ENCODE measurements at places on chromosomes 7 and 10.

DNA sequence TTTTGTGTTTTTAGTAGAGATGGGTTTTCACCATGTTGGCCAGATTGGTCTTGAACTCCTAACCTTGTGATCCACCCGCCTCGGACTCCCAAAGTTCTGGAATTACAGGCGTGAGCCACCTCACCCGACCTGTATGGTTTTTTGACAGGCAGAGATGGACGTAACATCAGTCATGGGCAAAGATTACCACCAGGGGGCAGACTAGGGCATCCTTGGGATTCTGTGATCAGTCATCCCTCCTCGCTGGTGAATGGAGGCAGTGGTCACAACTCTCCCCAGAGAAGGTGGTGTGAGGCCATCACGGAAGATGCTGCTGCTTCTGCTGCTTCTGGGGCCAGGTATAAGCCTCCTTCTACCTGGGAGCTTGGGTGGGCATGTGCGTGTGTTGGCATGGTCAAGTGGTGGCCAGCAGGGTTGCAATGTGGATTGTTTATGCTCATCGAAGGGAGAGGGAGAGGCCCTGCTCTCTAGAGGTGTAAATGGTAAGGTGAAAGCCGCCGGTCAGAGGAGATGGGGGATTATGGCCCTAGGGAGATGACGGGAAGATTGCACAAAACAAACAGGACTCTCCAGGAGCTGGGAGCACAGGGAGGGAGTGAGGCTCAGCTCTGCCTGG, 122.7 kb upstream of the PRSS1 start:
- DNase-seq: peak; percentile 38

DNA sequence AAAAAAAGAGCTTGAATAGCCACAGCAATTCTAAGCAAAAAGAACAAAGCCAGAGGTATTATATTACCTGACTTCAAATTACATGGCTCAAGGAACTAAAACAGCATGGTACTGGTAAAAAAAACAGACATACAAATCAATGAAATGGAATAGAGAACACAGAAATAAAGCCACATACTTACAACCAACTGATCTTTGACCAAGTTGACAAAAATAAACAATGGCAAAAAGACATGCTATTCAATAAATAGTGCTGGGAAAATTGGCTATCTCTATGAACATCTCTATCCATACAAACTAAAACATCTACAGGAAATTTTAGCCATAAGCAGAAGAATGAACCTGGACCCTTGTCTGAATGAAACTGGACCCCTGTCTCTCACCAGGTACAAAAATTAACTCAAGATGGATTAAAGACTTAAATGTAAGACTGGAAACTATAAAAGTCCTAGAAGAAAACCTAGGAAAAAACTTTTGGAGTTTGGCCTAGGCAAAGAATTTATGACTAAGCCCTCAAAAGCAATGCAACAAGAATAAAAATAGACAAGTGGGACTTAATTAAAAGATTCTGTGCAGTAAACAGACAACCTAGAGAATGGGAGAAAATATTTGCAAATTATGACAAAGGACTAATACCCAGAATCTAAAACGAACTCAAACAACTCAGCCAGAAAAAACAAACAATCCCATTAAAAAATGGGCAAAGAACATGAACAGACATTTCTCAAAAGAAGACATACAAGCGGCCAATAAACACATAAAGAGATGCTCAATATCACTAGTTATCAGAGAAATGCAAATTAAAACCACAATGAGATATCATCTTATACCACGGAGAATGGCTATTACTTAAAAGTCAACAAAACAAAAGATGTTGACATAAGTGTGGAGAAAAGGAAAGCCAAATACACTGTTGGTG, 72.8 kb upstream of the DDC start:
- DNase-seq: no peak

DNA sequence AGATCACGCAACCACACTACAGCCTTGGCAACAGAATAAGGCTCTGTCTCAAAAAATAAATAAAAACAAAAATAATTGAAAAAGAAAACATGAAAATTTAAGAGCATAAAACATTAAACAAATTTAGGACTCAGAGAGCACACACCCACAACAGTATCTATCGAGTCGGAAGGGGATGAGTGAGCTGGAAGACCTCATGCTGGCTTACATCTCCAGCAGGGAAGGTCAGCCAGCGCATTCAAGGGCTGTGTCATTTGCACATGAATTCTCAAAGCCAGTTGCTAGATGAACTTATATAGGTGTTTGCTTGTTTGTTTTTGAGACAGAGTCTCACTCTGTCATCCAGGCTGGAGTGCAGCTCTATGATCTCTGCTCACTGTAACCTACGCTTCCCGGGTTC, 50.3 kb downstream of the SRRM3 start:
- no peak for DNase-seq

DNA sequence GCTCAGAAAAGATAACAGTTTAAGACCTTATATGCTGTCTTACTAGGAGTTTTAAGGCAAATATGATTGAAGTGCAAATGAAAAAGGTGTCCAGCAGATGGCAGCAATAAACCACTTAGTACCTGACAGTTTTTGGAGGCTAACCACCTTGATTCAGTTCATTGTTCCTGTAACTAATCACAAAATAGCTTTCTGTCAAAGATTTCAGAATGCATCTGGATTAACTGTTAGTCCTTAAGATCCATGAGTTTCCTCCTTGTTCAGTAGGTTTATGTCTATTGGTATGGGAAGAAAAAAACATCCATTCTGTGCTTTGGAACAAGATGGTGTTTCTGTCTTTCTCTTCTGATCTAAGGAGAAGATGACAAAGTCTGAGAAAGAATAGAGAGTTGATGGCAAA, 46.6 kb downstream of the CCSER2 start:
- DNase-seq: peak; percentile 21

- no peak for DNase-seq
These were observed 179.1 kb downstream of the BTAF1 start for GRCh38 chr10:92102601-92103213.

GRCh38 chr7:134019251-134019650, 107.9 kb upstream of the LRGUK start:
- DNase-seq: no peak

- DNase-seq: no peak
These were observed 135.5 kb downstream of the C1GALT1 start for GRCh38 chr7:7317850-7318249.

GRCh38 chr7:117809958-117810357, 63.3 kb downstream of the CTTNBP2 start:
- DNase-seq: no peak

DNA sequence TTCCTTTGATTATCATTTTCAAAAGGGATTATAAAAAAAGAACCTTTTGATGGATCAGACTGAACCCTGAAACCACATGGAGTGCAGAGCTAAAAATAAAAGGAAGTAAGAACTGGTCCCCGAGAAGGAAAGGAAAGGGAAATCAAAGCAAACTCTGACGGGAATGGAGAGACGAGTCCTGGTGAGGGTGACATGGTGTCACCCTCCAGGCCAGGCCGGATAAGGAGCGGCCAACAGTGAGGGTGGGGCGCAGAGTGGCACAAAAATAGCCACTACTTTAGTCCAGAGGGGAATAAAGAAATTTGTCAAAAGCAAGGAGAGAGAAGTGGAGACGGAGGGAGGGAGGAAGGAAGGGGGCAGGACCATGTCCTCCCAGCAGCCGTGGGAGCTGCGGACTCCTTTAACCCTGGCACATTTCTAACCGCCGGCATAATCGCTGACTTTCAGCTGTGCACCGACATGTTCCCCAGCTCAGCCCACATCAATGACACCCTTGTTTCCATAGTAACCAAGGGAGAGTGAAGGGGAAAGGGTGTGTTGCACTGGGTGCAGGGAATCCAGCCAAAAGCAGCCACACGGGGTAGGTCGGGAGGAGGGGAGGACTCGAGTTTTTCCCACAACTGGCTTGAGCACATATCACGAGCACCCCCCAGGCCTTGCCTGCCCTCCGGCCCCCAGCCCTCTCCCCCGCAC, 29.7 kb downstream of the TRIM8 start:
- DNase-seq: no peak

- DNase-seq: no peak
These were observed 579.2 kb upstream of the MGMT start for GRCh38 chr10:128887856-128888255.

GRCh38 chr10:77840636-77841035, 85.9 kb downstream of the DLG5 start:
- DNase-seq: no peak

- no peak for DNase-seq
These were observed 3.1 kb upstream of the GOT1 start for GRCh38 chr10:99433378-99434020.

DNA sequence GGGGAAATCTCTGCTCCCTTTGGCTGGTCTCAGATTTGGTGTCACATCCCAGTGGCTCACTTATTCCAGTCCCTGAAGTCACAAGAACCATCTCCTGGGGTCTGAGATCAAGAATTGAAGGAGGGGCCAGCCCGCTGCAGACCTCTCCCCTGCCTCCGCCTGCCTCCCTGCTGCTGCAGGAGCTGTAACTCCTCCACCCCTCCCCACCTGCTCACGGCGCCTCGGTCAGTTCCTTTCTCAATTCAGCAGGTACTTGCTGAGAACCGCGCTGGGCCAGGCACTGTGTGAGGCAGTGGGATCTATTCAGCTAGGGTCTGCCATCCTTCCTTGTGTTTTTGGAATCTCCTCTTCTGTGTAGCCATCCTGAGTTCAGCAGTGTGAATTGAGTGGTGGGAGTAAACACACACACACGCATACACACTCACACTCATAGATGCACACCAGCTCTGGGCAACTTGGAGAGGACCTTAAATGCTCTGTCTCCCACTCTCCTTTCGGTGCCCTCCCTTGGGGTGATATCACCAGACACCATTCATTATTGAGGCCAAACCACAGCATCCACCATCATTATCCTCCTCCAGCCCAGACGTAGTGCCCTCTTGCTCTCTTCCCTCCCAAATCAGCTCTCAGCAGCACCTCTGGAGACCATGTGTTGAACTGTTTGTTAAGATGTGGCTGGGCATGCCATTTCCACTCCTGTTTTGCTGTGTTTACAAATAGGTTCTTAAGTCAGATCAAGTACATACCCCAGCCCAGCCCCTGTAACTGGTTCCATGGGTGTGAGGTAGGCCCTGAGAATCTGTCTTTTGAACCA, 22.0 kb upstream of the ANKRD2 start:
- no peak for DNase-seq

DNA sequence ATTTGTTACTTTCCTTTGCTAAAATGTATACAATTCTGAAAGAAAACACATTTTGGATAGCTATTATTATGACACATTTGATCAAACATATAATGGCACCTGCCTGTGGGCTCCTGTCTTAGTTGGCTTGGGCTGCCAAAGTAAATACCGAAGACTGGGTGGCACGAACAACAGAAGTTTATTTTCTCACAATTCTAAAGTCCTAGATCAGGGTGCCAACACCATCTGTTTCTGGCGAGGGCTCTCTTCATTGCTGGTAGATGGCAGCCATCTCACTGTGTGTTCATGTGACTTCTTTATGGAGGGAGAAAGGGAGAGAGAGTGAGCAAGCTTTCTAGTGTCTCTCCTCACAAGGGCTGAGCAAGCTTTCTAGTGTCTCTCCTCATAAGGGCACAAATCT, 195.8 kb upstream of the FAM3C start:
- no peak for DNase-seq

GRCh38 chr10:22005763-22006162, 2.2 kb upstream of the DNAJC1 start:
- no peak for DNase-seq

DNA sequence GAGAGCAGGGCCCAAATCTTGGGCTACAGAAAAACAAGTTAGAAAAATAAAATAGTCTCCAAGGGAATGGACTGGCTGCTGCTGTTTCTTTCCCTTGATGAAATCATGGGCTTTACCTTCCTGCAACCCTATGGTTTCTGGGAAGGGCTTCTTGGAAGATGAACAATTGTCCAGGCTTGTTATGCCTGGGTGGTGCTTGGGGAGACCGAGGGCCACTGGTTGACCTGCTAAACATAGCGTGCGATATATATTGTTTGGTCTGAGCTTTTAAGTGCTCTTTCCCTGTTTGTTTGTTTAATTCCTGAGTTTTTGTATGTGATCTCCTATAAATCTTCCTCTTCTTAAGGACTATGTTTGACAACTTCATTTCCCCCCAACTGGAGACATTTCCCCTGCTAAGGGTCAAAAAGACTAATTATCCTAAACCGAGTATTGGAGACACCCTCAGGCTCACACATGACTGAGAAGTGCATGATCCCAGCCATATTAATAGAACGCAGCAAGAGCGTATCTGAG, 37.9 kb downstream of the SLC25A28 start:
- DNase-seq: no peak

- peak; percentile 86 for DNase-seq
These were observed 4.1 kb downstream of the MBLAC1 start for GRCh38 chr7:100130608-100131453.

- DNase-seq: no peak
These were observed 1.2 kb downstream of the PDZD7 start for GRCh38 chr10:101029520-101030295.

- no peak for DNase-seq
These were observed 245.5 kb downstream of the FOXP2 start for GRCh38 chr7:114660126-114660486.

DNA sequence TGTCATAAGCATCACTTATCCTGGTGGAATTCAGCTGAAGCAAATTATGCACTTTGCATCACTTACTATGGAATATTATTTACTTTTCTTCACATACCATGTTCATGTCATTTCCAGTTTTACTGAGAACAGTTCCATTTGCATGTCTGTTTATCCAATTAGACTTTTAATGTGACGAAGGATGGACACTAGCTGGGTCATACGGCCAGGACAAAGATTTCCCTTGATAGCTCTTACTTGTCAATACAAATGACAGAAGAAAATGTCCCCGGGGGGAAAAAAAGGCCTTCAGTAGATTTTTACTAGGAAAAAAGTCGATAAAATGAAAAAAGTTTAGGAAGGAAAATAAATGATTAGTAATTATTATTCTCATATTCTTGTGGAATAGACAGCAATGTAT, 106.6 kb downstream of the RAPGEF5 start:
- no peak for DNase-seq

- no peak for DNase-seq
These were observed 114.1 kb upstream of the CELF2 start for GRCh38 chr10:10903620-10904019.

DNA sequence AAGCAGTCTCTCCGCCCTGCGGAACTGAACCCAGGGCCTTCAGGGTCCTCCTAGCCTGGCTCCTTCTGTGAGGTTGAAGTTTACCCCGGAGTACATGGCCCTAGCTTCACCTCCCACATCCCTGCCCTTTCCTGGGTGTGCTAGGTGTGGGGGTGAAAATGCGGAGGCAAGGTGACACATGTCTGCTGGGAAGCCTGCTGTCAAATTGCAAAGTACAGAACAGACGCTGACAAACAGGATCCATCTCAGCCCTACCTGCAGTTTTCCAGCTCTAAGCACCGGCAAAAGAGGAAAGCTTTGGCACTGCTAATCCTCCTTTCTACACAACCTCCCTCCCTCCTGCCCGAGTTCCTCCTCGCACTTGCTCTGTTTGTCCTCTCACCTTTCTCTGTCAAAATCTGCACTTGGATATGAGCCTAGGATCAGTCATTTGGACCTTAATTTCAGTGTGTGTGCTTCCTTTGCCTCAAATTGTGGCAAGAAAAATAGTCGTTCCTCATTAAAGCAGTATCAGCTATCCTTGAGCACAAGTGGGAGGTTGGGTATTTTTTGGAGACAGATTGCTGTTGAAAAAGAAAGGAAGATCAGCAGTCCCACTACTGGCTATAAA, 14.4 kb upstream of the GPR15LG start:
- DNase-seq: no peak

- DNase-seq: no peak
These were observed 25.5 kb downstream of the WDR86 start for GRCh38 chr7:151384352-151384697.

Data from progenitor cell of endocrine pancreas (in vitro differentiated cells).